ENCODE measurements at places on chromosomes 11 and 22.

DNA sequence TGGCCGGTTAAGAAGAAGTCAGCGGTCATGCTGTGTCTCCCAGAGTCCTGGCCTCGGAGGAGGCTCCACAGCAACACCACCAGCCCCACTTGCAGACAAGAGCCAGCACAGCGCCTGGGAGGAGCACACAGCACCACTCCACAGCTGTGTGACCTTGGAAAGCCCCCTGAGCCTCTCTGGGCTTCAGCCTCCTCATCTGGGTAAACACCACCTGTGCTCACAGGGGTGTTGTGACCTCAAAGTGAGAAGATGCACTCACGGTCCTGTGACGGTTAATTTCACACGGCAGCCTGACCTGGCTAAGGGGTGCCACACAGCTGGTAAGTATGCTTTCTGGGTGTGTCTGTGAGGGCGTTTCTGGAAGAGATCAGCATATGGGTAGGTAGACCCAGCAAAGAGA, 54.7 kb downstream of the PHF21B start:
- no peak for DNase-seq

DNA sequence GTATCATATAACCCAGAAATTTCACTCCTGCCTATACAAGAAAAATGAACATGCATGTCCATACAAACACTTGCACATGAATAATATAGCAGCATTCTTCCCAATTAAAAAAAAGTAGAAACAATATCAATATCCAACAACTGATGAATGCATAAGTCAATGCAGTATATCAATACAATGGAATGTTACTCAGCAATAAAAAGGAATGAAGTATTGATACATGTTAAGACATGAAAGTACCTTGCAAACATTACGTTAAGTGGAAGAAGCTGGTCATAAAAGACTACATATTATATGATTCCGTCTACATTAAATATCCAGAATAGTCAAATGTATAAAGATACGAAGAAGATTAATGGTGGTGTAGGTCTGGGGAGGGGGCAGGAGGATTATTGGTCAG, 73.9 kb upstream of the DRD2 start:
- DNase-seq, result no peak

DNA sequence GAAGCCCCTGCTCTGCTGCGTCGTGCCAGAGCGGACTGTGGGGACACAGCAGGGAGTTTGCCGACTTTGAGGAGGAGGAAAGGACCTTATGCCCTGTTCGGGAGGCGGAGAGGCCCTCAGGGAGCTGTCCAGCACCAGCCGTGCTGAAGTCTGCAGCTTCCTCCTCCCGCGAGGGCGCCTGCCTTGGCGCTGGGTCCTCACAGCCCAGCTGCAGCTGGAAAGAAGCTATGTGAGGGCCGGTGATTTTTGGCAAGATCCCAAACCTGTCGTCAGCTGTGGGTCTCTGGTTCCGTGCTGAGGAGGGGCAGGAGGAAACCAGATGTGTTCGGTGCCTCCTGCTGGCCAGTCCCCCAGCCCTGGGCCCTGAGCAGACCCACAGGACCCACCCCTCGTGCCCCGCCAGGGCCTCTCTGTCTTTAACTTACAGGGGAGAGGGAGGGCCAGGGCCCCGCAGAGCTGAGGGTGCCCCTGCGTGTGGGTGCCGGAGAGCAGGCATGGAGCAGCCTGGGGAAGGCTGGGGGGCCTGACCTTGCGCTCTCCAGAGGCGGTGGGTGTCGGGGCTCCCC, 12.0 kb downstream of the BRSK2 start:
- no peak for DNase-seq

- no peak for DNase-seq
These were observed 3.8 kb downstream of the ARVCF start for GRCh38 chr22:20012741-20013331.

GRCh38 chr11:70463478-70464255, 65.3 kb downstream of the CTTN start:
- no peak for DNase-seq

DNA sequence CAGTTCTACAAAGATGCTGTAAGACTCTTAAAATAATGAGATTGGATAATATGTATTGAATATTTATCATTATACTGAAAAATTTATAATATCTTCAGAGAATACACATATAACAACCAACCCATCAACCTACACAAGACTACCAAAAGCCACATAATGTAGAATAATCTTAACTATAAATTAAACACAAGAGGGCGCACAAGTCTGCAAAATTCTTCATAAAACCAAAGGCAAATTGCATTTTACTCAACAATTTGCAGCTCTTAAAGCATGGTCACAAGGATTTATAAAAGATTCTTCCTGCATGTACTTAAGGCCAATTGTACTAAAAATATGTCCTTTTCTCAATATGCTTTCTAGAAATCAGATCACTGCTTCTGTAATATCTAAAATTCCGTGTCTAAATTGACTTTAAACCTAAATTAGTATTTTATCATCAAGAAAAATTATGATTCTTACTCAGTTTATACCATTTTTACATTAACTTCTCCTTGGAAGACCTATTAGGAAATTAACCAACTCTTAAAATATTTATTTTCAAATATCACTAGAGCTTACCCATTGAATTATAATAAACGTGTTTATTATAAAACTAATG, 79.0 kb downstream of the TTC28 start:
- peak; percentile 2 for DNase-seq

Data from activated T-cell treated with anti-CD3 and anti-CD28 coated beads, Interleukin-2, amount 50 U/mL, for 72 hours (primary cell).